ENCODE measurements at places on chromosomes 7 and 10.

DNA sequence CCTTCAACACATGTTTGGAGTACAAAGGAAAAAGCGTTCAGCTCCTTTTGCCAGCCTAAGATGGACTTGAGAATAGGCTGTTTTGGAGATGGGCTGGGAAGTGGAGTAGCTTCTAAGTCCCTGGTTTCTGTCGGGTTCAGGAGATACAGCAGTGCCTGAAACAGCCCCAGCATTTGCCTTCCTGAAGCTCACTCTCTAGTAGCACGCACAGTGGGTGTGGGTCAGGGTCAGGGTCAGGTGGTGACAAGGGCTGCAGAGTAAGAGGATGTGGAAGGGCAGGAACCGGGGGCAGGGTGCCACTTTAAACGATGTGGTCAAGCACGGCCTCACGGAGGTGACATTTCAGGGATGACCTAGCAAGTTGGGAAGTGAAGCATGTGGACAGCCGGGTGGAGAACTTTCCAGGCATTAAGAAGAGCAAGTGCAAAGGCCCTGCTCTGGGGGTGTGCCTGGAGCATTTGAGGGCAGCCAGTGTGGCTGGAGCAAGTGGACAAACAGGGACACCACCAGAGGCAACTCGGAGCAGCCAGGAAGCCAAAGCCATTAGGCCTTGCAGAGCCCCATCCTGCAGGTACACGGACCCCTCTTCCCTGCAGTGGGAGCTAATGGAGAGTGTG lies 382.2 kb upstream of the ZMIZ1 start:
- no peak for DNase-seq

- no peak for DNase-seq
Measured at GRCh38 chr10:97075421-97075820, 110.3 kb downstream of the SLIT1 start.

DNA sequence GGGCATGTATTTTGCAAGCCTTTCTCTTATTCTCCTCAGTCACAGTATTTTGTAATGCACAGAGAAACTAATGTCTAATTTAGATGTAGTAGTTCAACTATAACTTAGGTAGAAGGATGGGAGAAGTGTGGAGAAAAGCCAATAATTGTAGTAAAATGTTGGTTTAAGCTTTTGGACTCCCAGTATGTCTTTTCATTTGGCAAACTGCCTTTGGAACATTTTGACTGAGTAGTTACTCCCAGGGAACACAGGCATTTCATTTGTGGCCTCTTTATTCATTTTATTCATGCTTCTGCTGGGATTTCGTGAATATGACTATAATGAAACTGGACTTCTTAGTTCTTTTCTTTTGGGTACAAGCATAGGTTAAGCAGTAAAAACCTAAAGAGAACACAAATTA lies 79.0 kb downstream of the EXOC4 start:
- no peak for DNase-seq

DNA sequence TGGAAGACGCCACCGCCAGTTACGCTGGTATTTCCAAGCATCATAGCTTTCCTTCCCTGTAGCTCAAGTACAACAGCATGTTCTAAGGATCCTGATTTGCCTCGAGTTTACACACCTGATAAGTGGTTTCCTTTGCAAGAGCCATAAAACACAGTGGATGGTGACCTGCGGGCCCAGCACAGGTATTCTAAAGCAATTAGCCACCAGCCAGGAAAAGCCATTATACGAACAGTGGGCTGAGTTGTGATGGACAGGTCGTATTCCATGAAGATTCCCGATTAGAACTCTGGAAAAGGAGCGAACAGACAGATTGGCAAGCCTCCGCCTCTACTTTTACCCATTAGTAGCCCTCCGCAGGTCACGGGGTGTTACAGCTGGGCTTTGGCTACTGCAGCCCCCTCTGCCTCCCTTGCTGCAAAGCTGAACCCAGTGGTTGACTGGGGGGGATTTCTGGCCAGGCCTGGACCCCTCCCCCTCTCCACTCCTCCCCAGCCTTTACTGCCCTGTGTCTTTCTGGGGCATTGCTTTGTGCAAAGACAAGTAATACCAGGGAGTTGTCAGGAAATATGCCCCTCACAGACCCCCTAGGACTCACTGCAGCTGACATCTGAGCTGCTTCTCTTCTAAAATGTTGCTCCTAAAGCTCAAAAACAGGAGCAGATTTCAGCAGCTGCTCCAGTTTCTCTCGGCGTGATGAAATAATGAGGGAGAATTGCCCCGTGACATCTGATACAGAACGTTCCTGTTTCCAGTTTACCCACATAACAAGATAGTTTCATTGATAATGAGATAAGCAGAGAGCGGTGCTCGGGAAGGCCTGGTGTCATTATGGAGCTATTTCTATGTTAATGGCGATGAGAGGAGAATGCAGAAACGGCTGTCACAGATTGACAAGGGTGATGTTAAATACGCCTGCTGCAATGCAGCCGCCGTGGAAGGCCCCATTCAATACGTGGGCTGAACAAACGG lies 214.4 kb downstream of the CCSER2 start:
- no peak for DNase-seq

GRCh38 chr7:39394105-39394680 lies 172.0 kb upstream of the YAE1 start:
- DNase-seq, result no peak

GRCh38 chr7:30159698-30160143 lies 24.9 kb downstream of the MTURN start:
- peak; percentile 60 for DNase-seq

DNA sequence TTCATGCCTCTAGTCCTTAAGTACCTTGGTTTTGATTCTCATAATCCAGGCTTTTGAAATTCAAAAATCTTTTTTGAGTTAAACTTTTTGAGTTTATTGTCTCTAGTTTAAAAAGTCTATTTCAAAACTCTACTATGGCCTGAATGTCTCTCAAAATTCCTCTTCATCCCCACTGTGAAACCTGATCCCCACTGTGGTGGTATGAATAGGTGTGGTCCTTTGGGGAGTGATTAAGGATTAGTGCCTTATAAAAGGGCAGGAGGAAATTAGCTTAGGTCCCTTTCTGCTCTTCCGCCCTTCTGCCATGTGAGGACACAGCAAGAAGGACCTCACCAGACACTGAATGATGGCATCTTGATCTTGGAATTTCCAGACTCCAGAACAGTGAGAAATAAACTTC lies 44.1 kb upstream of the JAZF1 start:
- DNase-seq, result peak; percentile 25

- no peak for DNase-seq
Measured at GRCh38 chr7:97734255-97734654, 2.4 kb downstream of the TAC1 start.

- DNase-seq, result no peak
Measured at GRCh38 chr10:79322616-79323543, 24.4 kb upstream of the PPIF start.

GRCh38 chr7:1538544-1539180 lies 8.2 kb downstream of the MAFK start:
- no peak for DNase-seq

DNA sequence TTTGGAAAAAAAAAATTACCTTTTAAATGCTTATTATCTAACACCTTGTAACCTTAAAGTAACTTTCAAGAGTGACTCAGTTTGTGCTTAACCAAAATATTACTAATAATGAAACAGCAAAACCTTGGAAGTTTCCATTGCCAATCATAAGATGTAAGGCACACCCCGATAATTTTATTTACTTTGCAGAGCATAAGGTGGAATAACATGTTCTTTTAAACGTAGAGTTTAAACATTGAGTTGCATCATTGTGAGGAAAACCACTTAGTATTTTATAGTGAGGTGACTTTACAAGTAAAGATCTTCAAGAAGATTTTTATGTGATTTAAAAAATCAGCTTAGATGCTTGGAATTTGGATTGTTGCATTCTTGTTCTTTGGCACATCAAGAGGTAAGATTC lies at the start of gene PNLIPRP3:
TSS of gene PNLIPRP3 (plus strand) at position 177 of the 400 bp plus-strand sequence. CDS start at position 343, 166 bp downstream.
- no peak for DNase-seq

DNA sequence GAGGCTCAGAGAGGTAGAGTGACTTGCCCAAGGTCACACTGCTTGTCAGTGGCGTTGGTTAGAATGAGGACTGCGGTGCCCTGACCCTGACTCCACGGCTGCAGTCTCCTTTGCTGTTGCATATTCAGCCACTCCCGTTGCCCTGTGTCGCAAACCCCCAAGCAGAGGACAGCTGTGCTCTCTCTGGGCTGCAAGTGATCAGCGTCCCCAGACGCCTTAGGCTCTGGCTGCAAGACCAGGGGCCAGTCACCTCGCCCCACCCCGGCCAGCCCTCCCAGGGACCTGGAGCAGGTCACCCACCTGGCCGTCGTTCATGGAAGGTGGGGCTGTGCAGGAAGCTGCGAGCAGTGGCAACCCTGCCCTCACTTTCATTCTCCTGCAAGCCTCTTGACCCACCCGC lies 51.7 kb upstream of the NANOS1 start:
- no peak for DNase-seq

DNA sequence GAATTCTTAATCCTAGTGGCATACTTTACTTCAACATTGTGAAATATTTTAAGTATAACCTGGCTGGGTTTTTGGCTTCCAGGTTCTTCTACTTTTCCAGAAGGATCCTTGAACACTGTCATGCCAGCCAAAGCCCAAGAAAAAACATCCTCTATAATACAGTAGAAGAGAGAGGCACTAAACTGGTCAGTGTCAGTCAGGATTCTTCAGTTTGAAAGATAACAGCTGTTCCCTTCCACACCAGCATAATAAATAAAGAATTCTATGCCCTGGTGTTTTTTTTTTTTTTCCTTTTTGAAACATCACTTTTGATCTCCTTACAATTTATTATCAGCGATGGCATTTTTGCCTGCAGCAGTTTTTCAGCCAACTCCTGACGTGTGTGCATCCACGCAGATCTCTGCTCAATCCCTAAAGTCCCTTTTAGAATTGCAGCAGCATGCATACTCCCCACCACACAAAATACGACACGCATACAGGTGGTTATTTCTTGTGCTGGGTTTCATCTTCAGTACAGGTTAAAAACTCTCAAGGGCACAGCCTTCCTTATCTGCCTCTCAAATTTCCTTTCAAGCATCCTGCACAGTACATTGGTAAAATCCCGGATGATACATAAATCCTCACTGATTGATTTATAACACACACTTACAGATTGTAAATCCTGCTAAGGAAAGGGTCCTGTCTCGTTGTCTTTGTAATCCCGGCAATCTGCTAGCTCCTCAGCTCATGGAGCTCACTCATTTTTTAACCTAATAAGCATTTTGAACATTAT lies 100.2 kb downstream of the TPK1 start:
- no peak for DNase-seq

DNA sequence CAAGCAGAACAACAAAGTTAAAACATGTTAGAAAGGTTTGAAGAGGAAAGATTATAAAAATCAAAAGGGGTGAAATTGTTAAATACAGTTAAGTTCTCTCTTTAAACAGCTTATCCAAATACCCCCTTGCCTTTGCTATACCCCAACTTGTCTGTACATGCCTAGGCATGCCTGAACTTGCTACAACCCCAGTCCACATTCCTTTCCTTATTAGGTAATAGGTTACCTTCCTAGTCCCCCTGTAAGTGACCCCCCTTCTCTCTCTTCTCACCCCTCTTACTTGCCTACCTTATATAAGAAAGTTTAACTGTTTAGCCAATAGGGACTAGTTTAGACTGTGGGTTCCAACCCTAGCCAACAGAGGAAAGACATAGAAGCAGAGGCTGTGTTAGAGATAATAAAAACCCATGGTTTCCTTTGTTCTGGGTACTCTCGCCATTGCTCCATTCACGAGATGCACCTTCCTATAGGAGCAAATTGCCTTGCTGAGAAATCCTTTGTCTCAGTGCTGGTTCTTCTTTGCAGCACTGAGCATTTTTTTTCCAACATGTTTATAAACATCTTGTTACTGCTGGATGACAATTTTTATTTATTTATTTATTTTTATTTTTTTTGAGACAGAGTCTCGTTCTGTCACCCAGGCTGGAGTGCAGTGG lies 282.2 kb upstream of the GALNT17 start:
- DNase-seq, result no peak

DNA sequence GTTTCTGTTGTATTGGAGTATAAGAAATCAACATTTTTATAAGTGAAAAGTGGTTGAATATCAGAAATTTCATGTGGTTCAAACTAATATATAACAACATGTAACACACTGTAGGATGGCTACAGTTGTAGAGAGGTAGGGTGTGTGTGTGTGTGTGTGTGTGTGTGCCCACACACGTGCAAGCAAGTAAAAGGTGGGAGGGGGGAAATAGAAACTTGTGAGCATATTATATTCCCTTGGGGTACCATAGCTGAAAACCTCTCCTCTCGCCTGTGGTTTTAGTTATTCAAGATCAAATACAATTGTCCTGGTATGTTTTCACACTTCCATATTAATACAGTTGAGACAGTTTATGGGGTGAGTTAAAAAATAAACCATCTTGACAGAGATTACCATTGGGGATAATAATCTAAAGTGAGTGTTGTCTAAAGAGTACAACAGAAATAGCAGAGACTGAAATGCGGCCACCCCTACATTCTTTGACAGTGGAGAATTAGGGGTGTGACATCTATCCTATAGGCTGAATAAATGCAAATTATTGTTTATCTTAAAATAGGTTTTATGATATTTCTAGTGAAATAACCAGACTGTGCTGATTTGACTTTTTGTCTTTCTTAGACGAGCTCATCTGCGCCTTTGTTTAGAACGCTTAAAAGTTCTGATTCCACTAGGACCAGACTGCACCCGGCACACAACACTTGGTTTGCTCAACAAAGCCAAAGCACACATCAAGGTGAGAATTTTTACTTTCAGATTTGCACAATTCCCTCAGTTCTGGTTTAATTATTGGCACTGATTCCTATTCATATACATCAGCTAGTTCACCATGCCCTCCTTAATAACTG lies 25.9 kb downstream of the SMNDC1 start:
- no peak for DNase-seq

DNA sequence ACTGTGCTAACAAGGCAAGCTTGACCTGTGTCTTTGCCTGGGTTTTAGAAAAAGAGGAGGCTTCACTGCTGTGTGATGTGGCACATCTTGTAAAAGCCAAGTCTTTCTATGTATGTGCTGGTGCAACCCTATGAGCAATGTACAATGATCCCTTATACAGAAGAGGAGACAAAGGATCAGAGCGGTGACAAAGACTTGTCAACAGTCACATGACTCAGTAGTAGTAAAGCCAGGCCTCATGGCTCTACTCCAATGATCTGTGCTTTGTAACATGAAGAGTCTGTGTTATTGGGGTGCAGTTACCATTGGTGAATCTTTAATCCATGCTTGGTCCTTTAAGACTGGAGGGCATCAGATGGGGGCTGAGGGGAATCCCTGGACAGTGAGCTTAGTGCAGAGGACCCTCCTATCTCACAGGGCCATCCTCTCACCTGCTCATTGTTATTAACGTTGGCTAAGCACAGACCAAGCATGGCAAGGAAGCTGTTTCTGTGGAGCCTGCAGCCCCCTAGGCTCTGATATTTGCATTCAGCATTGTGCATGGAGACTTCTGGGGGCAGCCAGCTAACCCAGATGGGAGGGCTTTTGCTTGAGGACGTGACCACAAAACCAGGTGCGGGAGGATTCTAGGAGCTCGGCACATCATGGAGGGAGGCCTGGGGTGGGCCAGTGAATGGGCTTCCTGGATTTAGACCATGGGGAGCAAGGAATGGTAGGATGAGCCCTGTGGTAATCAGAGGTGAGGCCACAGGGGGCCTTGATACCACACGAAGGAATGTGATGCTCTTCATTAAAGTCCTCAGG lies 308.8 kb upstream of the ZNF32 start:
- no peak for DNase-seq

GRCh38 chr10:119981826-119982225 lies 89.3 kb downstream of the SEC23IP start:
- peak; percentile 6 for DNase-seq

Data from SW480 (cell line).